ENCODE measurements at places on chromosomes 12 and 14. TPM values are rescaled to one million over a fixed set of nuclear protein-coding genes. Genes with fewer than 3 reads are reported as not detected.

LRP1-AS gene
- total RNA-seq: not detected

ATP6V1D gene
- total RNA-seq: 35.4 TPM

SMARCC2 gene
- total RNA-seq: 107 TPM

PLEKHG7 gene
- not detected for total RNA-seq

MANSC4 gene
- not detected for total RNA-seq

KLHL33 gene
- 0.09 TPM for total RNA-seq

PRB3 gene
- not detected for total RNA-seq

PAPLN gene
- 0.31 TPM for total RNA-seq

GRCh38 chr14:32820181-32820580 lies 118.5 kb upstream of the NPAS3 start:
- no peak for DNase-seq

- DNase-seq: no peak
Observed at GRCh38 chr14:65336191-65336591, 76.3 kb upstream of the FUT8 start.

- DNase-seq: no peak
Observed at GRCh38 chr12:25236190-25236589, 14.5 kb downstream of the KRAS start.

- DNase-seq: no peak
Observed at GRCh38 chr14:86402545-86402944, 872.6 kb downstream of the FLRT2 start.

DNA sequence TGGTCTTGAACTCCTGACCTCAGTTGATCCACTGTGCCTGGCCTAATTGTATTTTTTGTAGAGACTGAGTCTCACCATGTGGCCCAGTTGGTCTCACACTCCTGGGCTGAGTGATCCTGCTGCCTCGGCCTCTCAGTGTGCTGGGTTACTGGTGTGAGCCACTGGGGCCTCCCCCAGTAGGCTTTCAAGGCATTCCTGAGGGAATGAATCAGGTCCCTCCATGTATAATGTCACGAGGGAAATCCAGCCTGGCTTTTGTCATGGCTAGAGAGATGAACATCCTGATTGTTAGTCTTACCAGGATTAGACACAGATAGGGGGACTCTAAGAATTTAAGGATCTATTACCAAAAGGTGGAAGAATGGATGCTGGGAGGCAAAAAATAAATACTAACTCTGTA lies 51.9 kb downstream of the CPSF2 start:
- DNase-seq: no peak

DNA sequence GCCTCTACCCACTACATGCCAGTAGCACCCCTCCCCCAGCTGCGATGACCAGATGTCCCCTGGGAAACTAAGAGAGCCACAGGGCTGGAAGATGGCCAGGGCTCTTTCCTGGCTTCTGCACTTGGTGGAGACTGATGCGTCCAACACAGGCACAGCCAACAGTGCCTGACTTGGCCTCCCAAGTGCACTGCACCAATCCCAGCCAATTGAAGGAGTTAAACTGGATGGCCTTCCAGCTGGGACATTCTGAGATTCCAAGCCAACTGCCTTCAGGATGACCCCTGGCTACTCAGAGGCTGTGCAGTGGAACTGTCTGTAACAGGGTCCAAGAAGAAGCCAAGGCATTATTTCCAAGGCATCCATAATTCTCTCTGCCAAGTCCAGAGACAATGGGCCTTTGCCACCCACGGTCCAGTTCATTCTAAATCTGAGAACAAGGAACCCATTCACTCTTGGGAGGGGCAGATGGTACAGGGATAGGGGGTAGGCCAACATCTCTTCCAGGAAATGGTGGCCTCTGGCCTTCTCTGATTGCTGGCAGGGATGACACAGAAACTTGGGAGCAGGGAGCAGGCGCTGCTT lies 35.2 kb downstream of the PRIMA1 start:
- DNase-seq: no peak

GRCh38 chr14:71121711-71122110 lies 214.5 kb downstream of the PCNX1 start:
- no peak for DNase-seq

DNA sequence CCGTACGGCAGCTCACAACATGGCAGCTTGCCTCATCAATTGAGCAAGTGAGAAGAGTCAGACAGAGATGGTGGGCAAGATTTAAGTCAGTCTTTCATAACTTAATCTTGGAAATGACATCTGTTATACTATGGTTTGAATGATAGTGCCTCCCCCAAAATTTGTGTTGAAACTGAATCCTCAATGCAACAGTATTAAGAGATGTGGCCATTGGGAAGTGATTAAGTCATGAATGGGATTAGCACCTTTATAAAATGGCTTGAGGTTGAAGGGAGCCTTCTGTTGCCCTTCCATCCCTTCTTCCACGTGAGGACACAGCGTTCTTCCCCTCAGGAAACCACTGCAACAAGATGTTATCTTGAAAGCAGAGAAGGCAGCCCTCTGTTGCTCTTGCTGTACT lies 124.2 kb downstream of the C12orf75 start:
- DNase-seq: no peak

DNA sequence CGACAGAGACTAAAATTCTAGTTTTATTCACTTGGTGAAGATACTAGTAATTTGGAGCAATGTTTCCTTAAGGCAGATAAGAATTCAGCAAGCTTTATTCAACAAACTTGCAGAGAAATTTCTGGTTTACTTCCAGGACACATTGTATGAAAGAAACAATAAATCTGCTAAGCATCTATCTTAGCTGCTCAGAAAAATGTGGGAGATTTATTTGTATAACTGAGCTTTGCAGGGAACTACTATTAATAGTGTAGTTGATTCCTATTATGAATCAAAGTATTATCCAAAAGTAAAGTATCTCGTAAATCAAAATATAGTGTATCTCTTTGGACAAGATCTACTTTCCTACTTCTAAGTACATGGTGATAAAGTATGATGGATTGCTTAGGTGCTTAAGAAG lies 239.4 kb upstream of the TMTC1 start:
- DNase-seq: no peak

GRCh38 chr12:94271351-94271750 lies 123.0 kb downstream of the PLXNC1 start:
- DNase-seq: no peak

GRCh38 chr12:106721915-106722314 lies 52.6 kb upstream of the RIC8B start:
- DNase-seq: no peak

- DNase-seq: no peak
Observed at GRCh38 chr14:44448951-44449358, 58.1 kb downstream of the FSCB start.

GRCh38 chr12:110015132-110015531 lies 15.9 kb downstream of the ANKRD13A start:
- peak; percentile 21 for DNase-seq

- DNase-seq: no peak
Observed at GRCh38 chr12:29533815-29534489, 36.5 kb upstream of the OVCH1 start.

GRCh38 chr14:39977198-39977597 lies 545.0 kb upstream of the FBXO33 start:
- no peak for DNase-seq

DNA sequence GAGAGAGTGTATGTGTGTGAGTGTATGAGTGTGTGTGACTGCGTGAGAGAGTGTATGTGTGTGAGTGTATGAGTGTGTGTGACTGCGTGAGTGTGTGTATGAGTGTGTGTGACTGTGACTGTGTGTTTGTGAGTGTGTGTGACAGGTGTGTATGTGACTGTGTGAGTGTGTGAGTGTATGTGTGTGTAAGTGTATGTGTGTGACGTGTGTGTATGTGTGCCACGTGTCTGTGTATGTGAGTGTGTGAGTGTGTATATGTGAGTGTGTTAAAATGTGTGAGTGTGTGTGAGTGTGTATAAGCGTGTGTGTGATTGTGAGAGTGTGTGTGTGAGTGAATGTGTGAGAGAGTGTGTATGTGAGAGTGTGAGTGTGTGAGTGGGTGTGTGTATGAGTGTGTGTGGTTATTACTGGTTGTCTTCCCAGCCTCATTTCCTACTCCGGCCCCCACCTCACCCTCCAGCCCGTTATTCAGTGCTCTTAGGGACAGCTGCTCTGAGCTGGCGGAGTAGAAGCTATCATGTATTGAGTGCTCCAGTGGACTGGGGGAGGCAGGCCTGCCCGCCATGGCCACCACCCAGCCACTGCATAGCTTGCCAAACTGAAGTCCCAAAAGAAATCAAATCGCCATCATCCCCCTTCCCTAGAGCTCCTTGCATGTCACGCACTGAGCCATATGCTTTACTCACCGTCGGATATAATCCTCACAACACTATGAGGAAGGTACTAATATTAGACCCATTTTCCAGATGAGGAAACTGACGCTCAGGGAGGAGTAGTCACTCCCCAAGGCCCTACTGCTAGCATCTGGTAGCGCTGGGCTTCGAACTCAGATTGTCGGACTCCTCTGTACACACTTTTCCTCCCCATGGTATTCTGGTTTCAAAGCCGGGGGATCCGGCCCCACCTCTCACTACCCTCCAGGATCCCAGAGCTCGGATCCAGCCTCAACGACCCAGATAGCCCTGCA lies 10.3 kb upstream of the MYL2 start:
- DNase-seq: no peak

DNA sequence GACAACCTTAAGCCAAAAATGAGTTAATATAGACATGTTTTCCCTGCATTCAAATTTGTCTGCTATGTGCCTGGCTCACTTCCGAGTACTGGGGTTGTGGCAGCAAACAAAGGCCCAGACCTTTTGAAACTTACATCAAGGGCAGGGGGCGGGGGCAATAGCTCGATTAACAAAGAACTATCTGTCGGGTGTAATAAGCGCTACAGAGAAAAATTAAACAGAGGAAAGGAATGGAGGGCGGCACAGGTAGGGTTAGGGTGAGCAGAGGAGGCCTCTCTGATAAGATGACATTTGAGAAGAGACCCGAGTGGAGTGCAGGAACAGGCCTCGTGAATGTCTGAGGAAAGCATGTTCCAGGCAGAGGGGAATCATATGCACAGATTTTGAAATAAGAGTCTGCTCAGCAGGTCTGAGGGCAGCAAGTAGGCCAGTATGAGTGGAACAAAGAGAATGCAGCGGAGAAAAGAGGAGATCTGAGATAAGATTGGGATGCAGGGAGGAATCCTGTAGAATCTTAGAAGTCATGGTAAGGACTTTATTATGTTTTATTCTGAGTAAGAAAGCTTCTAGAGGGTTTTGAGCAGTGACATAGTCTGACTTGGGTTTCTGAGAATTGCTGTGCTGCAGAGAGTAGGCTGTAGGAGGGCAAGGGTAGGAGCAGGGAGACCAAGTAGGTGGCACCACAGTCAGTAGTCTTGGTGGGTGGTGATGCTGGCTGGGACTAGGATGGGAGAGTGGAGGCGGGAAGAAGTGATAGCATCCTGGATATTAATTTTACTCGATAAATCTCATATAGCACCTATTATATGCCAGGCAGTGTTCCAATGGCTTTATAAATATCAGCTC lies 52.6 kb downstream of the BICDL1 start:
- DNase-seq: peak; percentile 47

DNA sequence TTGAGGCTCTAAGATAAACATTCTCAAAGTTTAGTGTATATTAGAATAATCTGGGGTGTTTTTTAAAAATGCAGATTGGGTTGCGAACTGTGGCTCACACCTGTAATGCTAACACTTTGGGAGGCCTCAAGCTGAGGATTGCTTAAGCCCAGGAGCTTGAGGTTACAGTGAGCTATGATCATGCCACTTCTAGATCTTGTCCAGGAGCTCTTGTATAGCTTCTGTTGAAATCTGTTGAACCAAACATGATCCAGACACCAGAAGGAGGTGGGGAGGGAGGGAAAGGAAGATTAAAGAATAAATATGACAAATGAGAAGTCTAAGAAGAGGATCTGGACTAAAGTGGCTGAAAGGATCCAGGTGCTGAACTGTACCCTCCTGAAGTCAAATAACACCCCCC lies 14.4 kb downstream of the PDE1B start:
- no peak for DNase-seq

DNA sequence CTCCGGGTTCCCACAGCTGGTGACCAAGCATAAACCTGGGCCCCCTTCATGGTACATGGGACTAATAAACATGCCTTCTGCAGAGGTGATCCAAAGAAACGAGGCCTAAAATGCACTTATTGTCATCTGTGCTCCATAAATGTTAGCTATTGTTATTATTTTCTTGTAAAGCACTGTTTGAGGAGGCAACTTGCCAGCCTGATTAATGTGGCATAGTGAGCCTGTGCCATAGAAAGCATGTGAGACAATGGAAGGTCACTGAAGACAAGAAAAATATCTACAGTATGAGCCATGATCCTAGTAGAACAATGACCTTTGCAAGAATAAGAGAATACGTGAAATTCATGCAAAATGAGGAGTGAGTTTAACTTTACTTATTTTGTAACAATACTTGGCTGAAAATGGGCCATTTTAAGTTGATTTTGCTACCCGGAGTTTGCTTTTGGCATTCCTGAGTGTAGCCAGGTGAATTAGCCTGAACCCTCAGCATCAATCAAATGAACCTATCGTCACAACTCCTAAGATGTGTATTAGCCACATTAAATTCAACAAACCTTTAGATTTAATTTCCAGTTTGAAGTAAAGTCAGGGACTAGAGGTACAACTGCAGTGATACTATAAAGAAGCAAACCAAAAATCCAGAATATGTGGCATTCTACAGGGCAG lies 52.2 kb downstream of the CPM start:
- no peak for DNase-seq

- DNase-seq: no peak
Observed at GRCh38 chr12:47388712-47389111, 309.0 kb upstream of the AMIGO2 start.

DNA sequence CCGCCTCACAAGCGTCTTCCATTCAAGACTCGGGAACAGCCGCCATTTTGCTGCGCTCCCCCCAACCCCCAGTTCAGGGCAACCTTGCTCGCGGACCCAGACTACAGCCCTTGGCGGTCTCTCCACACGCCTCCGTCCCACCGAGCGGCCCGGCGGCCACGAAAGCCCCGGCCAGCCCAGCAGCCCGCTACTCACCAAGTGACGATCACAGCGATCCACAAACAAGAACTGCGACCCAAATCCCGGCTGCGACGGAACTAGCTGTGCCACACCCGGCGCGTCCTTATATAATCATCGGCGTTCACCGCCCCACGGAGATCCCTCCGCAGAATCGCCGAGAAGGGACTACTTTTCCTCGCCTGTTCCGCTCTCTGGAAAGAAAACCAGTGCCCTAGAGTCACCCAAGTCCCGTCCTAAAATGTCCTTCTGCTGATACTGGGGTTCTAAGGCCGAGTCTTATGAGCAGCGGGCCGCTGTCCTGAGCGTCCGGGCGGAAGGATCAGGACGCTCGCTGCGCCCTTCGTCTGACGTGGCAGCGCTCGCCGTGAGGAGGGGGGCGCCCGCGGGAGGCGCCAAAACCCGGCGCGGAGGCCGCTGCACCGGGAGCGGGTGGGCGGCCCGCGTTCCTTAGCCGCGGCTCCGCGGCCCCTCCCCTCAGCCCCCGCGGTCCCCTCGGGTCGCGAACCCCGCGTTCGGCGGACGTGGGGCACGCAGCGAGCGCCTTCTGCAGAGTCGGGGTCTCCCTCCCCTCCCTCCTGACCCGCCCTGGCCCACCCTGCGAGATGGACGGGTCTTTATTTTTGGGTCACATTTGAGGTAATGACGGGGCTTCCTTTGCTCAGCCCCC lies at the start of gene UBC:
Gene UBC, minus strand, starts transcription at position 259 of the 847 bp plus-strand sequence. CDS start 879 bp downstream, outside the sequence.
- peak; percentile 94 for DNase-seq

- no peak for DNase-seq
Observed at GRCh38 chr14:94542111-94542810, 19.0 kb upstream of the SERPINA4 start.

Measured in CD8-positive, alpha-beta memory T cell (primary cell).